ENCODE measurements at places on chromosomes 5 and 9.
A peak's percentile ranks its signal among the peaks of the same experiment; 100 is the strongest.

GRCh38 chr5:127313847-127314473, 23.4 kb downstream of the MEGF10 start:
- peak; percentile 39 for DNase-seq

DNA sequence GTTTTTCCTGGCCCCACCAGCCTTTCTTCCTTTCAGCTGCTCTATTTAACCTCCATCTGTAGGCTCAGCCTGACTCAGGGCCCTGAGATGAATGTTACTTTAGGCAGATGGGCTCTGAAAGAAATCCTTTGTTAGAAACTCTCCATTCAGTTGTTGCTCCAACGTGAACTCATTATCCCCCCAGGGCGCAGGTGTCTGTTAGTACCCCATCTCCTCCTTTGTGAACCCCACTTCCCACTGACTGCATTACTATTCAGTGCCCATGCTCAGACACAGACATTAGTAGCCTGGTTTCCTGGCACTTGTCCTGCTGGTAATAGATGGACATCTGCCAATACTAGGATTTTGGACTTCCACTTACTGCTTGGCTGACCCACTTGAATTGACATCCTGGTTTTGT, 1271.6 kb downstream of the PTPRD start:
- DNase-seq, result no peak

DNA sequence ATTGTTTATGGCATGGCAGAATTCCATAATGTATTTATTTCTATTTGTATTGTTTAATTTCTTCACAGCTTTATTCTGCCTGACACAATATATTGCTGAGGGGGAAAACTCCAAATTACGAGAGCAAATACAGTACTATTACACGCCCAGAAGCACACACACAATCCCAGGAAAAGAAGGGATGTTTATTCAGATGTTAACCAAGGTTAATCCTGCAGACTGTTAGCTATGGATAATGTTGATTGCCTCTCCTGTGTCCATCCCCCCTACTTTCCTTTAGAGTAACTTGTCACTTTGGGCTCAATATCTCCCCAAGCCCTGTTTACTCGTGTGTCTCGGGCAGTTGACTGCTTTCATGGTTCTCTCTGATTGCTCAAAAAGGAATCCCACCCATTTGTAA, 84.2 kb upstream of the ERCC6L2 start:
- no peak for DNase-seq

- DNase-seq, result no peak
Measured at GRCh38 chr9:107080130-107080529, 202.9 kb upstream of the RAD23B start.

GRCh38 chr5:167752936-167753335, 538.5 kb upstream of the WWC1 start:
- no peak for DNase-seq

- no peak for DNase-seq
Measured at GRCh38 chr9:18459962-18460584, 13.9 kb upstream of the ADAMTSL1 start.

DNA sequence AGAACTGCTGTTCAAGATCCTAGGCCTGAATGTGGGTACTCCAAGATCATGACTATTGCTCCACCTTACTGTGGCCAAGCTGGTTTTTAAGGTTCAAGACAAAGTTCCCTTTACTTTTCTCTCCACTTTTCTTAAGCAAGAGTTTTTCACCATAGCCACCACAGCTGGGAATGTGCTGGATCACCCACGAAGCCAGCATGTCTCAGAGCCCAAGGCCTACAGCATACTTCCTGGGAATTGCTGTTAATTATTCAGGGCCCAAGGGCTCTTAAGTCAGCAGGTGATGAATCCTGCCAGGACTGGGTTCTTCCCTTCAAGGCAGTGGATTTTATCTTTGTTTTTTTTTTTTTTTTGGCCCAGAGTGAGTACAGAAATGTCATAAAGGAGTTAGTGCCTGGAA, 149.4 kb upstream of the TUSC1 start:
- DNase-seq, result no peak

GRCh38 chr5:140318792-140319191, 15.9 kb upstream of the PFDN1 start:
- no peak for DNase-seq

DNA sequence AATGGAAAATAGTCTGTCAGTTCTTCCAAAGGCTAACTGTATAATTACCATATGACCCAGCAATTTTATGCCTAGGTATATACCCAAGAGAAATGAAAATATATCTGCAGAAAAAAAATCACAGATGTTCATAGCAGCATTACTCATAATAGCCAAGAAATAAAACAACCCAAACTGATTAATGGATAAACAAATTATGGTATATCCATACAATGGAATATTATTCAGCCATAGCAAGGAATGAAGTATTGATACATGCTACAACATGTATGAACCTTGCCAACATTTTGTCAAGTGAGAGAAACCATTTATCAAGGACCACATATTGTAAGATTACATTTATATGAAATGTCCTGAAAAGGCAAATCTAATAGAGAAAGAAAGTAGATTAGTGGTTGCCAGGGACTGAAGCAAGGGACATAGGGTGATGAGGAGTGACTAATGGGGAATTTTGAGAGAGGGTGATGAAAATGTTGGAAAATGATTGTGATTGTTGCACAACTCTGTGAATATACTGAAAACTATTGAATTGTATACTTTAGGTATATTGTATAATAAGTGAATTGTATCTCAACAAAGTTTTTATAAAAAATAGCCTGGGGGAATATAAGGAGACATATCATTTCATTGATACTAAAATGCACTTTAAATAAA, 114.4 kb downstream of the PBX3 start:
- DNase-seq, result no peak

DNA sequence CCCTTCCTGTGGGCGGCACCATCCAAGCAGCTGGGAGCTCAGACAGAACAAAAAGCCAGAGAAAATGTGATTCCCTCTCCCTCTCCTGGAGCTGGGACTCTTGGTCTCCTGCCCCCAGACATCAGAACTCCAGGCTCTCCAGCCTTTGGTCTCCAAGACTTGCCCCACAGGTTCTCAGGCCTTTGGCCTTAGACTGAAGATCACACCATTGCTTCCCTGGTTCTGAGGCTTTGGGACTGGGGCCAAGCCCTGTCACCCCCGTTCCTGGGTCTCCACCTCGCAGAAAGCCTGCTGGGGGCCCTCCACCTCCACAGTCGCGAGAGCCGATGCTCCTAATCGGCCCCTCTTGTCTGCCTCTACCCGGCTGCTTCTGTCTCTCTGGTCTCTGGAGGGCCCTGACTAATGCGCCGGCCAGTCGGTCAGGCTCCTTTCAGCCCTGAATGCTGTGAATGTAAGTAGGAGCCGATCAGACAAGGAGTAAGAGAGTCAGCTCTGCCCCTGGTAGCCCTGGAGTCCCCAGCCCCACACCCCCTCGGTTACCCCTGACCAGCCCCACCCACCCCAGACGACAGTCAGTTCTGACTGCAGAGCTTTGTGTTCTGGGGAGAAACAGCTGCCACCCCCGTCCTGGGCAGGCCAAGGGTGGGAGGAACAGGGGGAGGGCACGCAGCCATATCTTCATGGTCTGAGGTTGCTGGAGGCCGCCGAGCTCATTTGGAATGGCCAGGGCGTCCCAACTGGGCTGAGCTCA, 57.5 kb downstream of the VAV2 start:
- no peak for DNase-seq

DNA sequence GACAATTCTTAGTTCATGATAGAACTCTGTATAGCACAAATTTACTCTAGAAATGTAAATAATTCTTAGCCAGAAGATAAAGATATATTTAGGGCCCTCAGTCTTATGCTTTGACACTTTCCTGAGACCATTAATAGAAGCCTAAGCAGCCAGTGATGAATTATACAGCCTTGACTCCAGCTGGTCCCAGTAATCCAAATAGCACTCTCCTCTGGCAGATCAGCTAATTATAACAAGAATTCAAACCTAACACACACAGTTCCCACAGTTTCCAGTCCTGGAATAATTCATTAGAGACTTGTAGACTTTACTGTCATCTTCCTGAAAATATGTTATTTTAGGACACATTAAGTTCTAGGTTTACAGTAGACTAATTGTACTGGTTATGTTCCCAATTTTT, 50.4 kb downstream of the SHOC1 start:
- no peak for DNase-seq
